ENCODE measurements at places on chromosomes 1 and 21. TPM values are rescaled to one million over a fixed set of nuclear protein-coding genes. Genes with fewer than 3 reads are reported as not detected.

The NEK2 gene
- total RNA-seq: not detected

The C1orf115 gene
- 13.1 TPM for total RNA-seq

The POLR3GL gene
- 21.0 TPM for total RNA-seq

The CCDC17 gene
- total RNA-seq: 2.4 TPM

The NUDT4B gene
- total RNA-seq: not detected

The ACOT7 gene
- total RNA-seq: 19.1 TPM

The LDLRAD1 gene
- total RNA-seq: not detected

The CYYR1 gene
- 27.6 TPM for total RNA-seq

The SH3D21 gene
- total RNA-seq: 9.5 TPM

The XCL1 gene
- total RNA-seq: not detected

The ATP1A4 gene
- 16.5 TPM for total RNA-seq

The CR1 gene
- total RNA-seq: 3.1 TPM

The LCA5L gene
- 3.0 TPM for total RNA-seq

The UROD gene
- total RNA-seq: 60.8 TPM

The S100A8 gene
- total RNA-seq: 31.6 TPM

The PTPN22 gene
- total RNA-seq: 5.2 TPM

The PTPN7 gene
- total RNA-seq: 4.2 TPM

The JAM2 gene
- total RNA-seq: 17.4 TPM

The LIN28A gene
- not detected for total RNA-seq

The TEX38 gene
- 0.39 TPM for total RNA-seq

The TAS1R3 gene
- total RNA-seq: 0.42 TPM

The IVNS1ABP gene
- 73.6 TPM for total RNA-seq

The AQP10 gene
- total RNA-seq: not detected
